Retina (tissue), 1 donor: ENCODE measurements at places on chromosomes 11 and 22.
A peak's percentile ranks its signal among the peaks of the same experiment; 100 is the strongest.

DNA sequence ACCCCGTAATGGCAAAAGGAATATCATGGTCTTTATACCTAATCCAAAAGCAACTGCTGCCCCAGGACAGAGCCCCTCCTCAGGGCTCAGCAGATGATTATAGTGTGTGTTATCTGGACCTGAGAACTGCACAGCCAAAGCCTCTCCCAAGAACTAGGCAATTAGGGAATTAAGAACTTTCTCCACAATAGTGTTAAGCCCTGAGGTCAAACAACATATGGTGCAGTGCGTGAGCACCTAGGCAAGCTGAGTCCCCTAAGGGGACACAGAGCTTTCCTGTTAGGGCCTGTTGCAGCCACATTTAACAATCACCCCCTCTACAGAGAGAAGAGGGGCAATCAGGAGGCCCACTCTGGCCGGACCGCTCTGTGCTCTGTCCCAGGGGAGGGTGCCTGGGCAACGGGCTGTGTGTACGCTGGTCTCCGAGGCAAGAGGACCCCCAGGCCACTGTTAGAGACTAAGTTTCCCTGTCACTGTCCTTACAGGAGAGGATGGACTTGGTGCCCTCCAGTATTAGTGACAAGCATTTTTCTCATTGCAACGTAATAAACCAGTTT is 1.4 kb upstream of the KCNJ5 start:
- DNase-seq = peak; percentile 45

DNA sequence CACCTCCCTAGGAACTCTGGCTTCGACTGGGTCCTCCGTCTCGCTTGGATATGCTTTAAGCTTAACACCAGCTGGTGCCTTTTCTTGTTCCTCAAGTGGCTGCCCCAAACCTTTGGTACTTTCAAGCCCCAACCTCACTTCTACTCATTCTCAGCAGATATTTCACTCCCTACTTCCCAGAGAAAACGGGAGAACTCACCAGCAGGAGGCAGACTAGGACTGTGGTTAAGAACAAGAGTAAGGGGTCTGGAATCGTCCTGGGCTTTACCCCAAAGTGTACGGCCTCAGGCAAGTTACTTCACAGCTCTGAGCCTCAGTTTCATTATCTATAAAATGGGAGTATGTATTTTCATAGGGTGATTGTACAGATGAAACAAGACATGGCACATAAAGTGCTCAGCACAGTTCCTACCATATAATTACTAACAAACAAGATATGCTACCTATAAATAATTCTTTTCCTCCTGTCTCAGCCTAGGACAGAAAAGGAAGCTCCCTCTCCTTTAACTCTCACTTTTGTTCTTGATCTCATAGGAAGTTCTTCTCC is 37.8 kb downstream of the PAMR1 start:
- DNase-seq = no peak

DNA sequence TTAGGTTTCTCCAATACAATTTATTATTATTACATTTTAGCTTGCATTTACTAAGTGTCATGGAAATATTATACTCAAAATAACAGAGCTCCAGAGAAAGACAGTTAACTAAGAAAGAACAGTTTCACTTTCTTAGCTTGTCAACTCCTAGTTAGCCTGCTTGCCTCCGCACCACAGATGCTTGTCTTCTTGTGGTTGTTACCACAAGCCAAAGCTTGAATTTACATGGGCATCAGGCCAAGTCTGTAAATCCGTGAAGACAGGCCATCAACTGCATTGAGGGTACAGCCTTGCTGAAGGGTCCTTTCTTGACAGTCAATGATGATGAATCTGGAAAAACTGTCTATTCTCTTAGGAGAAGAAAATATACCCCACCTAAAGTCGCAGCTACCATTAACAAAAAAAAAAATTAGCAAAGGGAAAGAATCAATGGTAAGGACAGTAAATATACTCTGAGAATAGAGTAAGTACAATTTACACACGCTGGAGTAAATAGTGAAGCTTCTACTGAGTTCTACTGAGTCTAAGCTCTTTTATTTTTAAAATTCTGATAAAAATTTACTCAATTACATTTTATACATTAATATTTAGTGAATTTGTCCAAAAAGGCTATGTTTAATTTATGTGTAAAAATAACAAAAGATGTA is 15.6 kb upstream of the DENND5A start:
- DNase-seq = no peak

- no peak for DNase-seq
These were observed 4.1 kb upstream of the CELSR1 start for GRCh38 chr22:46541536-46541935.

GRCh38 chr22:50698546-50698945 is 25.9 kb downstream of the SHANK3 start:
- DNase-seq = no peak

DNA sequence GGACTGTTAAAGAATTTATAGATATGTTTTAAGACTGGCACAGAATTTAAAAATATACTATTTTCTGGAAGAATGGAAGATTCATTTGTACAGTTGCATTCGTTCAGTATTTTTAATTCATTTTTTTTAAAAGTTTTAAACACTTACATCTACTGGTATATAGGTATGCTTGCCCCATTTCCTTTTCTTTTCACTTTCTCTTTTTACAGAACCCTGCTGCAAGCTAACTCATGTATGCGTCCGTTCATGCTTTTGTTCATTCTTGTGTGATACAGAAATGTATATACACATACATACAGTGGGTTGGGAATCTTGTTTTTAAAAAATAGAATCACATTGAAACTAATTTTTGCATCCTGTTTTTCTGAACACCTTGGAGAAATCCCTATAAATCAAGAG is 31.0 kb downstream of the PACS1 start:
- DNase-seq = no peak

DNA sequence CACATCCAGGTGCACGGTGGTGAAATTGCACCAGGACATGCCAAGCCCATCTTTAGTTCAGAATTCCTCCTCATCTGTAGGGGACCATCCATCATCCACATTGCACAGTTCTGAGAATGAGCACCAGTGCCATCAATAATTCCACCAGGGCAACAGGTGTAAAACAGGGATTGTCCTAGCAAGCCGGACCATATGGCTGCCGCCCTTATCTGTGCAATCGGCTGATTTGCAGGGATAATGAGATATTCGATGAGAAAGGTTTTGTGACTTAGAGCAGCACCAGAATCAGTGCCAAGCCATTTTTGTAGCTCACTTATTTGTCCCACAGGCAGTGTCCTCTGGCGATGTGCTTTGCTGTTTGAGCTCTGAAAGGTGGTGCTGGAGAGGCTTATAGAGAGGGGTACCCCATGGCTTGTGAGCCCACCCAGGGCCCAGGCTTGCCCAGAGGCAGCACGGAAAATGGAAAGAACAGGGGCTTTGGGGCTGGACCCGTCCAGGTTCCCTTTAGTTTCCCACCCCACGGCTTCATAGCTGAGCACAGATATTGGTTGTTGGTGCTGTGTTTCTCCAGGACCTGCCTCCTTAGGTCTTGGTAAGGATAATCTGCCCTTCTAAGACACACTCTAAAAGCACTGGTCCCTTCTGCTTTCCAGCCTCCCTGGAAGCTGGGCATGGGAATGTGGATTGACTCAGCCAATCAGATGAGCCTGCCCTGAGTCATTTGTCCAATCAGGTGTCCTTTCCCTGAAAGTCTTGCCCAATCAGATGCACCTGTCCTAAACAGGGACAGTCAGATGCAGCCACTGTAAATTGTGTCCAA is 84.0 kb upstream of the SHANK2 start:
- no peak for DNase-seq
